ENCODE measurements at places on chromosomes 13 and 19. TPM values are rescaled to one million over a fixed set of nuclear protein-coding genes. Genes with fewer than 3 reads are reported as not detected.

The RFPL4A gene
- not detected for total RNA-seq

The KLF1 gene
- not detected for total RNA-seq

The C19orf18 gene
- total RNA-seq: not detected

The F7 gene
- not detected for total RNA-seq

The NLRP5 gene
- not detected for total RNA-seq

The SULT2A1 gene
- total RNA-seq: not detected

The ZNF709 gene
- total RNA-seq: 1.9 TPM

The JAK3 gene
- not detected for total RNA-seq

The RXFP2 gene
- total RNA-seq: 1.9 TPM

- no peak for DNase-seq
These were observed 577 bp downstream of the ZNF181 start for GRCh38 chr19:34734537-34735103.

DNA sequence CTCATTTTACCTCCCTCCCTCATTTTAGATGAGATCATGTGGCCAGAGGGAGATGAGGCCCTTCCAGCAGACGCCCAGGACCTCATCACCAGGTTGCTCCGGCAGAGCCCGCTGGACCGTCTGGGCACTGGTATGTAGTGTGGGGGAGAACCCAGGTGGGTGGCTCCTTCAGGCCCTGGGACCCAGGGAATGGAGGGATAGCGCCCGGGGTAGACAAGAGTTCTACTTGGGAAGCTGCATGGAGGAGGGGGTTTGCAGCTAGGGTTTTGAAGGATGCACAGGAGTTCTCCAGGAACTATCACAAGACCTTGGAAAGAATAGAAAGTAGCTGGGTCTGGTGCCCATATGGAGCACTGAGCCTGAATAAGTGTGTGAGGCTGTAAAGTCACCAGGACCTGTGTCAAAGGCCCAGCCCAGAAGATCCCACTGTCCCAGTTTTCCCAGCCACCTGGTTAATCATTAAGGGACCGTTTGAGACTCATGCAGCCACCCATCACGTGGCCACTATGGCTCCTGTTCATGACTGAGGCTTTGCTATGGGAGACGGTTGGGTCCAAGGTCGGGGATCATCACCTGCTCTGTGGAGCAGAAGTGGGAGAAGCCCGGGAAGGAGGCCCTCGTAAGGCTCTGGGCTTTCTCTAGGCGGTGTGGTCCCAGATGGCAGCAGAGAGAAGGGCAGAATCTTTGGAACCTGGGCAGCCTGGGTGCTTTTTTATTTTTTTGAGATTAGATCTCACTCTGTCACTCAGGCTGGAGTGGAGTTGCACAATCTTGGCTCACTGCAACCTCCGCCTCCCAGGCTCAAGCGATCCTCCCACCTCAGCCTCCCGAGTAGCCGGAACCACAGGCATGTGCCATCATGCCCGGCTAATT, 17.0 kb upstream of the PIK3R2 start:
- DNase-seq: no peak

GRCh38 chr19:33484226-33484774, 37.3 kb downstream of the PEPD start:
- no peak for DNase-seq

GRCh38 chr19:6238256-6238642, 41.5 kb downstream of the MLLT1 start:
- DNase-seq: no peak

DNA sequence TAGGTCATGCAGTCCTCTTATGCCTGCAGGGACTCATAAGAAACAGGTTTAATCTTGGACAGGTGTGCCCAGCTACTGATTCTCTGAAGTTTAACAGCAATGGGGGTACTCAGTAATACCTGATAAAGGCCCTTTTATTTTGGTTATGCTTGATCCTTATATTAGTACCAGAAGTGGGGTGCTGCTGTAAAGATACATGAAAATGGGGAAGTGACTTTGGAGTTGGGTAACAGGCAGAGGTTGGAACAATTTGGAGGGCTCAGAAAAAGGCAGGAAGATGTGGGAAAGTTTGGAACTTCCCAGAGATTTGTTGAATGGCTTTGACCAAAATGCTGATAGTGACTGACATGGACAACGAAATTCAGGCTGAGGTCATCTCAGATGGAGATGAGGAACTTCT, 14.6 kb upstream of the TMTC4 start:
- DNase-seq: no peak

DNA sequence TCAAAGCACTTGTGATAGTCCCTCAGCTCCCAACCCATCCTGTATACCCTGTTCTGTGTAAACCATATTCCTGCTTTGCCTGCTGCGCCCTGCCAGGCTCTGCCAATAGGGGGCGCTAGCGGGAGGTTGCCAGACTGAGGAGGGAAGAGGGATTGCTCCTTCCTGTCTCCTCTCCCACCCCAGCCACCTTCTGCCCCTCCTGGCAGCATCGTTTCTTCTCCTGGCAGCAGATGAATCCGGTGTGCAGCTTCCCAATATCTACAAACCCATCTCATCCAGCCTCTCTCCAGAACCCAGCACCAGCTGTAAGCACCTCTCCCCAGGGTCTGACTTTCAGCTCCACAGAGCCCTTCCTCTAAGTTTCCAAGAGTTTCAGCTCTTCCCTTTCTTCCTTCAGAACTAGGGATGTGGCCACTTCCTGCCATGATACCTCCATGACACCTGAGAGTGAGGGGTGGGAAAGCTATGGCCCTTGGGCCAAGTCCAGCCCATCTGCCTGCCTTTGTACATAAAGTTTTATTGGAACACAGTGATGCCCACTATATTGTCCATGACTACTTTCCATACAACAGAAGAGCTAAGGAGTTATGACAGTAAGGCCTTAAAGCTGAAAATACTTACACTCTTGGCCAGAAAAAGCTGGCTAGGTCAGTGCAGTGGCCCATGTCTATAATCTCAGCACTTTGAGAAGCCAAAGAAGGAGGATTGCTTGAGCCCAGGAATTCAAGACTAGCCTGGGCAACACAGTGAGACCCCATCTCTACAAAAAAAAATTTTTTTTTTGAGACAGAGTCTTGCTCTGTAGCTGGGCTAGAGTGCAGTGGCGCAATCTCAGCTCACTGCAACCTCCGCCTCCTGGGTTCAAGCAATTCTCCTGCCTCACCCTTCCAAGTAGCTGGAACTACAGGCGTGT, 34.5 kb upstream of the ATP1A3 start:
- DNase-seq: no peak

GRCh38 chr13:34474187-34474868, 467.7 kb upstream of the NBEA start:
- no peak for DNase-seq

- DNase-seq: no peak
These were observed 2.0 kb upstream of the CSNK1A1L start for GRCh38 chr13:37107456-37107855.

GRCh38 chr13:76861859-76862258, 24.3 kb downstream of the KCTD12 start:
- no peak for DNase-seq

DNA sequence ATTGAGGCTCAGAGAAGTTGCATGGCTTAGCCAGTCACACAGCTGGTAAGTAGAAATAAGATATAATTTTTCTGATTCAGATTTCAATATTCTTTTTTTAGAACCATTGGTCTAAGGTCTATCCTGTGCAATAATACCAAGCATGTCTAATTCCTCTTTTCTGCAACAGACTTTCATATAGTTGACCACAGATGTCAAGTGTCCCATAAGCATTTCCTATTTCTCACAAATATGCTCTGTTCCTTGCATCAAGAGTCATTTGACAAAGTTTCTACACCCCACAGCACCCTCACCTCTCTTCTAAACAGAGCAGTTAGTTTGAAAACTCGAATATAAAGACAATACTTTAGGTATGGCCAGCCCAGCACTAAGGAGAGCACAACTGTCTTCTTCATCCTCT, 26.8 kb upstream of the SACS start:
- no peak for DNase-seq

- no peak for DNase-seq
These were observed 222.5 kb upstream of the SPRY2 start for GRCh38 chr13:80563439-80563838.

- DNase-seq: no peak
These were observed 25.8 kb downstream of the LACC1 start for GRCh38 chr13:43905435-43906031.

GRCh38 chr19:39111593-39112199, 13.9 kb upstream of the PAK4 start:
- DNase-seq: peak; percentile 28

DNA sequence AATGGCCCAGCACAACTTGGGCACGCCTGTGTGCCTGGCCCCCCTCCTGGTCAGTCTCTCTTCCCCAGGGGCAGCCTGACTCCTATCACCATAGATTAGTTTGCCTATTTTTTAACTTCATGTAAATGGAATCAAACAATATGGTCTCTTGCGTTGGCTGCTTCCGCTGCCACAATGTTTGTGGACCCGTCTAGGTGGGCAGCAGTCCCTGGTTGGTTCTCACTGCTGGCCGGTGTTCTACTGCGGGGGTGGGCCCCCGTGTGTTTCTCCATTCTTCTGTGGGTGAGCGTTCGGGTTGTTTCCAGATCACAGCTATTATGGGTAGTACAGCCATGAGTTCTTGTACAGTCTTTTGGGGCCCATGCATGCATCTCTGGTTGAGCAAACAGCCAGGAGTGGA, 47.3 kb downstream of the CEBPG start:
- no peak for DNase-seq

GRCh38 chr19:35184267-35184666, 29.7 kb downstream of the FXYD5 start:
- no peak for DNase-seq

GRCh38 chr13:45232591-45232990, 31.7 kb upstream of the KCTD4 start:
- DNase-seq: no peak

- no peak for DNase-seq
These were observed 4.7 kb downstream of the GPATCH1 start for GRCh38 chr19:33085570-33086128.

- no peak for DNase-seq
These were observed 556 bp downstream of the TRIP10 start for GRCh38 chr19:6739883-6740588.

- no peak for DNase-seq
These were observed 252.8 kb downstream of the RFC3 start for GRCh38 chr13:34070544-34071303.

DNA sequence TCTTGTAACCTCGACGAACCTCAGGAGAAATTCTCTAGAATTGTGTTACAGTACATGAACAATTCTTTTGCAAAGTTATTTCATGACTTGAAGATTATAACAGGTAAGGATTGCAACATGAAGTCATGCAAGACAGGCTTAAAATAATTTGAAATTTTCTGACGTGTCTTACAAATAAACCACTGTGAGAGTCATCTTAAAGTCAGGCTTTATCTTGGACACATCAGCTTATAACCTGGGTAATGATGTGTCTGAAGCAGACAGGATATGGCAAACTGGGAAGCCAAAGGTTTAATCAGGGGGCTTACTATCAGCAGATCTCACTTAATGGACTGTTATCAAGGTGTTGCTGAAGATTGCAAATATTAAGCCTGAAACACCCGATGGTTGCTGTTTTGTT, 407.8 kb downstream of the KLF5 start:
- no peak for DNase-seq

- DNase-seq: no peak
These were observed 7.0 kb upstream of the REXO1 start for GRCh38 chr19:1855040-1855827.

GRCh38 chr13:96090240-96091101, 564 bp downstream of the HS6ST3 start:
- peak; percentile 40 for DNase-seq

- peak; percentile 99 for DNase-seq
These were observed 3.5 kb downstream of the ANGPTL4 start for GRCh38 chr19:8367327-8368001.

DNA sequence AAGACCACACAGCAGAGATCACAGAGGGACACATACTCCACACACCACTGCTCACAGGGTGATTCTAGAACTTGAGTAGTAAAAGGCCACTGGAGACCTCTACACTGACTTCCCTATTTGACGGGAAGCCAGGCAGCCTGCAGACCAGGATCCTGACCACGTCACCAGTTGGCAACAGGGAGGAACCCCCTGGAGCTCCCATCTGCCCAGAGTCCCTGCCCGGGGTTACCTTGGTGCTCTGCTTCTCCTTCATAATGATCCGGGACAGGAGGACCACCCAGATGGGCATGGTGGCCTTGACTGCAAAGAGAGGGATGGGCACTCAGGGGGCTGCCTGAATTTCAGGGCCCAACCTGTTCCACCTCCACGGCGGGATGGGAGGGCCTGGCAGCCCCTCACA, 932 bp downstream of the SLC35E1 start:
- peak; percentile 81 for DNase-seq

GRCh38 chr13:22198641-22199217, 527.9 kb downstream of the FGF9 start:
- peak; percentile 14 for DNase-seq

GRCh38 chr13:106986033-106986484, 418.1 kb upstream of the ARGLU1 start:
- no peak for DNase-seq

DNA sequence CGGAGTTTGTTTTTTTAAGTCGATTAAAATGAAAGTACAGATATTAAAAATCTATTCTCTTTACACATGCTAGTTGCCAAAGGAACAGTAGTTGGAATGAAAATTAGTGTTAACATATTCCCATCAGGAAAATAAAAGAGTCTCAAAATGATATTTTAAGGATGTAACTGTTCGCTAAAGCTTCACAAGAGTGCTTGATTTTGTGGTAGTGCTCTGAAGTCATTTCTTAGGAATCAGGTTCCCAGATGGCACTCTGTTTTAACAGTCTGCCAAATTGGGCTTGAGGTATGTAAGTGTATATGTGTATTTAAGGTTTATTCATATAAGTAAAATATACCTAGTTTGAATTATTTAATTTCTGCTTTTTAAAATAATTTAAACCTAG, 128.8 kb downstream of the LMO7 start:
- DNase-seq: no peak

DNA sequence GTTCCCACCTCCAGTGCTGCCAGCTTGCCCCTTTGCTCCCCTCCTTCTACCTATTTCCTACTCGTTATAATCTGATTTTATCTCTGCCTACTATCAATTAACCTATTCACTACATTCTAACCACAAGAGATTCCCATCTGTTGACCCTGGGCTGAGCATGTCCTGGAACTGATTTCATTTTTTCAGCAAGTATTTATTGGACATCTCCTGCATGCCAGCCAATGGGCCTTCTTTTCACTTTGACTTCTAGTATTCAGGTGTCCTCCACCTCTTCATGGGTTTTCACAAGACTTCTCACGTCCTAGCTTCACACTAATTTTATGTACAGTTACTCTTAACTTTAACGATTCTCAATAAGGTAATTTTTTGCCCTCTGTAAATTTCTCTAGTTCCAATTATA, 282.7 kb upstream of the KLHL1 start:
- no peak for DNase-seq

- no peak for DNase-seq
These were observed 142.8 kb upstream of the SOX1 start for GRCh38 chr13:111923991-111924677.

- DNase-seq: peak; percentile 56
These were observed 9.0 kb downstream of the EPS15L1 start for GRCh38 chr19:16462757-16463250.

GRCh38 chr13:33876716-33877394, 58.9 kb downstream of the RFC3 start:
- no peak for DNase-seq

- no peak for DNase-seq
These were observed 52.0 kb upstream of the GAS6 start for GRCh38 chr13:113915786-113916329.

All from MG63 (cell line).